Mucosa of gallbladder (tissue), 1 donor: ENCODE measurements at places on chromosomes 6 and 20. TPM values are rescaled to one million over a fixed set of nuclear protein-coding genes. Genes with fewer than 3 reads are reported as not detected.
A peak's percentile ranks its signal among the peaks of the same experiment; 100 is the strongest.

DNA sequence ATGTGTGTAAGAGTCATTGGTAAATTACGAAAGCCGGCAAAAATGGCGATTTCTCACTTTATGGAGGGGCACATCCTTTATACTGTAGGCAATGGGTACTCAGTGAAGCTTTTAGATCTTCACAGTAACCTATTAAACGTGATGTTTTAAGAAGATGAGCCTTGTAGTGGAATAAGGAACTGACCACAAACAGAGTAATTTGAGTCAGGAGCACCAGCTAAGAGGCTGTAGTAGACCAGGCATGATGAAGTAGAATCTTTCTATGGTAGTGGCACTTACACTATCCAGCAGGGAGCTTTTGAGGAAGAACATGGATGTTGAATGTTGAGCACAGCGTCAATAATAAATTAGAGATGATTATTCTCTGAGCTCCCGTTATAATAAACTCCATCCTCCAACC lies 65.9 kb downstream of the HIVEP2 start:
- DNase-seq, result no peak

DNA sequence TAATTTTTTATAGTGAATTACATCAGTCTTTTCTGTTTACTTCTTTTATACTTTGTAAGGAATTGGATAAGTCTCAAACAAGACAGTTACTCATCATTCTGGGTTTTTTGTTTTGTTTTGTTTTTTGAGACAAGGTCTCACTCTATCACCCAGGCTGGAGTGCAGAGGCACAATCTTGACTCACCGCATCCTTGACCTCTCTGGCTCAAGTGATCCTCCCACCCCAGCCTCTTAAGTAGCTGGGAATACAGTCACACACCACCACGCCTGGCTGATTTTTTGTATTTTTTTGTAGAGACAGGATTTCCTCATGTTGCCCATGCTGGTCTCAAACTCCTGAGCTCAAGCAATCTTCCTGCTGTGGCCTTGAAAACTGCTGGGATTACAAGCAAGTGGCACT lies 524.3 kb downstream of the EYS start:
- no peak for DNase-seq

- no peak for DNase-seq
These were observed 53.9 kb downstream of the ADNP start for GRCh38 chr20:50877232-50877743.

- no peak for DNase-seq
These were observed 41.1 kb downstream of the GRIK2 start for GRCh38 chr6:101434601-101435000.

DNA sequence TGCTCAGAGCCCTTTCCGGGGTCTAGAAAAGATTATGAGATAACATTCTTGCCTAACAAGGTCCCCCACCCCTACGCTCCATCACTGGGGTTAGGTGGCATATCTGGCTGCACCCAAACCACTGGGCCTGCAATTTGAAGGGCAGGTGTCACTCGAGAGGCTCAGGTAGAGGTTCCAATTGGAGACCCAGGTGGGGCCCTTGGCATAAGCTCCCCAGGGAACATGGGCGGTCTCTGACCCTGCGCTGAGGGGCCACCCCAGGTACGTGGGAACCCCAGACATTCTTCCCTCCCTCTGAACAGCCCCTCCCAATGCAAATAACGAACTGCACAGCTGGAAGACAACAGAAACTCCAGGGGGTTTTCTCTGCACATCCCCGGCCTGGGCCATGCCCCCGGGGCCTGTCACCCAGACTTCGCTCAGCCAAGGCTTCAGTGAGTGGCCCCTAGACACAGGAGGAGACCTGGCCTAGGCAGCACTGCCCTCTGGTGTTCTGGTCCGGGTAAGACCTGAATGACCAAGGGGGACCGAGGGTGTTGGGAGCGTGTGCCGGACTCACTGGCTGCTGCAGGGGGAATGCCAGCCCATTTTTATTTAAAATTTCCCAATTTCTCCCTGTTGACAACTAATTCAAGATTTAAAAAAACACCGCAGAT lies 47.5 kb downstream of the DSTN start:
- no peak for DNase-seq

DNA sequence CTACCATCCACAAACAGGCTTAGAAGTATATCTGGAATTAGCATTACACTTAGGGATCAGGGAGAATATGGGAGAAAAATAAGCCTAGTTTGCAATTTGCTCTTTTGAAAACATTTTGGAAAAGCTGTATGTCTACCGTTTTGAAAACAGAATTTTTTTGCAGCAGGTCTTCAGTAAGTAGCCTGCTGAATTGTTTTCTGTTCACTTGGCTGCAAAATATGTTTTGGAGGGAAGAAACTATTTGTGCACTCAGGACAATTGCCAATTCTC lies 39.6 kb downstream of the ILRUN start:
- no peak for DNase-seq

- no peak for DNase-seq
These were observed 55.4 kb downstream of the CEP162 start for GRCh38 chr6:84172080-84172479.

GRCh38 chr6:1504465-1504864 lies 105.2 kb upstream of the FOXC1 start:
- DNase-seq, result no peak

DNA sequence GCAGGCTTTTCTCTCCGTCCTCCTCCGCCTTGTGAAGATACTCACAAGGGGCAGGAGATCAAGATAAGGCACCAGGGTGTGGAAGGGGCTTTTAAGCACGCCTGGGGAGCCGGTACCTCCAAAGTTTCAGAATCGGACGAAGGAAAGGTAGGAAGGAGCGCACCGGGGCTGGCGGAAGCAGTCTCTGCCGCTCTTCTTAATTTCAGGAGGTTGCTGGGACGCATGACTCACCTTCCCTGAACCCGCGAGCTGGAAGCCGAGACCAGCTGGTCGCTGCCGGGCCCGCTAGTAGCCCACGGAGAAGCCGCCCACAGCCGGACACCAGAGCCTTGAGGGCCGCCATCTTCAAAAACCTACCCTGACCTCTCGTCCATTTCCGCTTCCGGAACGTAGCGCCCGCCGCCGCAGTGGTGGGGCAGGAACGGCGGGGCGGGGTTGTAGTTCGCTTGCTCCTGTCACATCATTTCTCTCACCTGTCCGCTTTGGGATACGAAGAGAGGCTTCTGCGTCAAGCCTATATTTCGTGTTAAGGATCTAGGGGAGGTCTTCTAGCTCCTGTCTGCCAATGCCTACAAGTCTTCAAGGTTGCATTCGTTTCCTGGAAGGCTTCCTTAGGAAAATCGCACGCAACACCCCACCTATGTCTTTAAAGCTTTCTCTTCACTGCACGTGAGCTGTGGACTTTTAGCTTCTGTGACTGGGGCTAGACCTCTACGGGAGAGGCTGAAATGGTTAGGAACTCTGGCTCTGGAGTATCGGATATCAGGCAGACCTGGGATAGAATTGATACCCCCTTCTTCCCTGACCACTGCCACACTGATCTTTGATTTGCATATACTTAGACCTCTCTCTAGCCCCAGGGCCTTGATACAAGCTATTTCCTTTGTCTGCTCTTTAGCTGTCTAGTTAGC lies at the start of gene MRPS18A:
Gene MRPS18A (minus strand): TSS at position 355 of the 911 bp plus-strand sequence. CDS start 12 bp downstream, at position 343.
- DNase-seq, result peak; percentile 84

DNA sequence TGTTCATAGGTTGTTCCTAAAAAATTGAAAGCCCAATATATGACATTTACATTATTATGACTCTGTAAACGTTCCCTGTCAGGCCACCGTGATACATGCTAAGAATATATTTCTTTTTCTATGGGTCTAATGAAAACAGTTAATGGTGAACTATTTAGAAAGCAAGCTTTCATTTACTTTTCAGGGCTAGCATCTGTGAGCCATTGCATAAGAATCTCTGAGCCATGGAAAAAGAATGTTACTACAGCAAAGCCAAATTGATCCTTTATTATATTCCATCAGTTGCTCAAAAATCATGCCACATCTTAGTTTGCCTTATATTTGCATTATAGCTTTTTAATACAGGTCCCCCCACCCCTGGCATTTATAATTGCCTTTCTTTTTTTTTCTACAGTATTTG lies 275.5 kb downstream of the ZFAND3 start:
- no peak for DNase-seq

GRCh38 chr20:57262301-57262700 lies 4.1 kb downstream of the BMP7 start:
- no peak for DNase-seq

GRCh38 chr6:11224966-11225463 lies 7.5 kb downstream of the NEDD9 start:
- no peak for DNase-seq

GRCh38 chr20:47099825-47100441 lies 205.3 kb downstream of the EYA2 start:
- DNase-seq, result no peak

GRCh38 chr6:7742223-7742785 lies 16.4 kb downstream of the BMP6 start:
- DNase-seq, result no peak

DNA sequence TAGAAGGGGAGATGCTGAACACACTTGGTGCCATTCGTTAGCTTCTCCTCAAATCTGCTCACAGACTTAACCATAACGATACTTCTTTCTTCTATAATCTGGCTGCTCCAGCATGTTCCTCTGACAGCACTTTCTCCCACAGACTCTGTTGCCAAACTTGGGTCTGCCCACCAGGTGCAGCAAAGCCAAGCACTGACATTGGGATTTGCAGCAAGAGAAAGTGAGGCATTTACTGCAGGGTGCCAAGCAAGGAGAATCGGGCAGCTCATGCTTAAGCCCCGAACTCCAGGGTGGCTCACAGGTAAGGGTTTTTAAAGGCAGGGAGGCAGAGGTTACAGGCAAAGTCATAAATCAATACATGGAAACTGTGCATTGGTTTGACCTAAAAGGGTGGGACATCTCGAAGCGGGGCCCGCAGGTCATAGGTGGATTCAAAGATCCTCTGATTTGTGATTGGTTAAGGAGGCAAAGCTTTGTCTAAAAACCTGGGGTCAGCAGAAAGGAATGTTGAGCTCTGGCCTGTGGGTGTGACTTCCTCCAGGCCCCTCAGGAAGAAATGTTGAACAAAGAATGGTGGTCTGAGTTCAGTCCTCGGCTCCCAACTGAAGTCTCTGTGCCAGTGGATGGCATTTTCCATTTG lies 25.1 kb upstream of the PNPLA1 start:
- DNase-seq, result no peak

GRCh38 chr6:147467886-147468285 lies 40.6 kb upstream of the SAMD5 start:
- no peak for DNase-seq

DNA sequence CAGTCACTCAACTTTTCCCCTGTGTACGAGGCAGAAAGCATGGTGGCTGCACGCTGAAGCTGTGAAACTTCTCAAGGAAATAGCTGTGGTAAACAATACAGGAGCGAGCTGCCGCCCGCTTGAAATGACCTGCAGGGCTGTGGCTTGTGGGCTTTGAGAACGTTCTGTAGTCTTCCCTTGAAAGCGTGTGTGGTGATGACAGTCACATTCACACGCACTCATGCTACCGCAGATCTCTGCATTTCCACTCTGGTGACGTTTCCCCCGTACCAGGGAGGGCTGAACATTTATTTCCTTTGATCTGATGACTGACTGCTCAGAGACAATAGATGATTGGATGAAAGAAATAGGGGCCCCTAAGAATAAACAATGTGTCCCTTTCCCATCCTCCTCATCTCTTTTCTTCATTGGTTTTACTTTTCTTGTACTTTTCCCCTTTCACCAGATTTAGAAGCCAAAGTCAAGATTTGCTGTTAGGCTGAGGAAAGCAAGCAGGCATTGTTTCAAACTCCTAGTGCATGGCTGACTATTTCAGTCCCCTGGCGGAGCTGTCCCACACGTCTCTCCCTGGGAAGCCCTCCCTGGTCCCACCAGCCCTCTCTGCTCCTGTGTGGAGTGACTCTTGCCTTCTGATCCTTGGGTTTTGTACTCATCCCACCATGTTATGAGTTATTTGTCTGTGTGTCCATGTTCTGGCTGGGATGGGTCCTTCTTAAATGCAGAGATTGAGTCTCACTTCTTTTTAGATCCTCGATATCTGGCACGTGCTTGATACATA lies 3.9 kb downstream of the SYTL3 start:
- DNase-seq, result peak; percentile 75

The RAB44 gene
- 0.75 TPM for total RNA-seq

The ZNF311 gene
- total RNA-seq, result 2.8 TPM

The TAGAP gene
- total RNA-seq, result 8.1 TPM

The FAM162B gene
- 2.7 TPM for total RNA-seq

The B4GALT5 gene
- total RNA-seq, result 62.2 TPM

The MATN4 gene
- total RNA-seq, result 0.09 TPM

The LTA gene
- total RNA-seq, result 1.9 TPM

The GLP1R gene
- total RNA-seq, result 0.06 TPM

The LAMA5 gene
- 298 TPM for total RNA-seq

The TMEM14C gene
- 111 TPM for total RNA-seq
